ENCODE measurements at places on chromosomes 6 and 20.

DNA sequence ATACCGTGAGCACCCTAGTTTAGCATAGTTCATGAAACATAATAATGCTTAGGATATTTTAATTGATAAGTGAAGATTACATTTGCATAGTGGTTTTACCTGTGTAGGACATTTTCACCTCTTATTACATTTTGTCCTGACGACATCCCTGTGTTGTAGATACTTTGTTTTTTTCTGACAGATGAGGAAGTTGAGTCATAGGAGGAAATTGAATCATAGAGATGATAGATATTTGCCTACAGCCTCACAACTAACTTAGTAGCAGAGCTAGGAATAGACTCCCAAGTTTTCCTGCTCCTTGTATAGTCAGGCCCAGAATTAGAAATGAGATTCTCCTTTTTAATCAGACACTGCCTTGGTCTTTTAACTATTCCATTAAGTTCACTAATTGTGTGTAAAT, 100.5 kb upstream of the SUPT3H start:
- DNase-seq: peak; percentile 84

DNA sequence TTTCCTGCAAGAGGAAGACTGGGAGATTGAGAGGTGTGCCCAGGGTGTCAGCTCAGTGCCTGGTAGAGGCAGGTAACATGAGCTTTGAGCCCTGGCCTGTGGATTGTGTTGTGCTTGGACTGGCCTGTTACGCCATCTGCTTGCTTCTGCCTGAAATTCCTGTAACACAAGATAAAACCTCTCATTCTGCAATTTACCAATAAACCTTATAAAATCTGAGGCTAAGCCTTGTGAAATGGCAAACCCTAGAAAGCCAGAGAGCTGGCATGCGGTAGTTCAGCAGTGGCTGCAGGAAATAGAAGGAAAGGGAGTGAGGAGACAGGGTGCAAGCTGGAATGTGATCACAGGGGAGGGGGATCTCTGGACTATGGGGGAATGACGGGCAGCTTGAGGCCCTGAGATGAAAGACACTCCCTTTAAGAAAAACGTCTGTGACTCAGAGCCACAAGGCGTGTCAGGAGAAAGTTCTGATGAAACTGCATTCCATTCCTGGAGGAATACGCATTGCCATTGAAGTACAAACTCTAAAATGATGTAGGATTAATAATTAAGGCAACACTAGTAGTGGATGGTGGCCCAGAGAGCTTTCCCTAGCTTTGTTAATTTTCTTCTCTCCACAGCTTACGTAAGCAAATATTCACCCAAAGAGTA, 26.3 kb upstream of the TFAP2A start:
- DNase-seq: peak; percentile 97

DNA sequence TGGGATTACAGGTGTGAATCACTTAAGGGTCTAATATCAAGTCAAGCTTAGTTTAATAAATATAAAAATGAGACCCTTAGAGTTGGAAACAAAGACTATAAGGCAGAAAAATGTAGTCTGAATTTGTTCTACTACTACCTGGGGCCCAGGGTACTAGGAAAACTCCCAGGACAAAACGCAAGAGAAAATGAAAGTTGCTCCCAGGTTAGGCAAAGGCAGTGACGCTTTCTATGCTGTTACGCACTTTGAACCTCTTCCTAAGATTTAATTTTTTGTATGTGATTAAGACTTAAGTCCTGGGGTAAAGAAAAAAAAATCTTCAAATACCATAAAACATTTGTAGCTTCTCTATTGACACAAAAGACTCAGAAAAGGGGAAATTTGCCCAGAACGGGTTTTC, 17.3 kb downstream of the DSP start:
- no peak for DNase-seq

- DNase-seq: peak; percentile 48
Measured at GRCh38 chr6:68760941-68761676, 126.0 kb downstream of the ADGRB3 start.

GRCh38 chr6:34514112-34514511, 42.0 kb downstream of the SPDEF start:
- DNase-seq: no peak

- no peak for DNase-seq
Measured at GRCh38 chr20:2739042-2739398, 46.4 kb downstream of the EBF4 start.

GRCh38 chr6:105884426-105884825, 201.7 kb upstream of the PRDM1 start:
- no peak for DNase-seq

DNA sequence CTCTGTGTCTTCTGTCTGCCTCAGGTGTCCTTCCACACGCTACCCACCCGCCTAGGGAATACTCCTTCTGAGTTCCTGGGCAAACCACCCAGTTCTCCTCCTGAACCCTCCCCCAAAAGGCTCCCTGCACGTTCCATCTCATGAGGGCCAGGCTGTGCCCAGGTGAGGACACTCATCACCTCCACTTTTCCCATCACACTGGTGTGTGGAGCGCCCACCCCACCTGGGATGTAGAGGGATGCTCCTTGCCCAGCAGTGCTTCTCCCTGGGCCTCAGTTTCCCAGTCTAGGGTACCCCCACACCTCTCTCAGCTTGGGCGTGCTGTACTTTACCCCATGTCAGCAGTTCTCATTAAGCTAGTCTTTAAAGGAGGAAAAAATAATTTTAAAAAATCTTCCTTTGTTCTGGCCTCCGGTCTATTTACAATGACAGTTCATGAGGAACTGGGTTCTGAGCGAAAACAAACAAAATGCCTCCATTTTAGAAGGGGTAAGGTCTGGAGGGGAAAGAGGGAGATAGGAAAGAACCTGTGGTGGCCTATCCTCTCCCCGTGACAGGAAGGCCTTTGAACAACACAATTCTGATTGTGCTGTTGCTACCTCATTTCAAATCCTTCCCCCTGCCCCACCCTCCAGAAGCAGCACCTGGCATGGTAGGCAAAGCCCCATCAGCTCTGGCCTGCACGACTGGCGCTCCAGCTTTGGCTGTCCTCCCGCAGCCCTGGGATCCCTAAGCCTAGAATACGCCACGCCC, 1.7 kb upstream of the C20orf203 start:
- no peak for DNase-seq

GRCh38 chr6:26016963-26017631, 54.5 kb downstream of the TRIM38 start:
- no peak for DNase-seq

DNA sequence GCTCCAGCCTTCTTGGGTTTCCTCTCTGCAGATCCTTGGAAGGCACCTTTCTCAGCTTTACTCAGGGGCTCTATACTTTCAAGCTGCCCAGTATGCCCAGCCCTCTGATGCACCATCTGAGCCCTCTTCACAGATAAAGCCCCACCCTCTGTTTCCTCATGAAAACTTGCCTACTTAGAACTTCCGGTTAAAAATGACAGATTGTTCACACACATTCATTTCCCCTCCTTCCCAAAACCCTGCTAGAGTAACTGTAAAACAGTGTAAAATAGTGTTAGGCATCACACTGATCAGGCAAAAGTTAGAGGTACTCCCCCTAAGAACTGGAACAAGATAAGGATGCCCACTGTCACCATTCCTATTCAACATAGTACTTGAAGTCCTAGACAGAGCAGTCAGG, 14.0 kb upstream of the GCM1 start:
- DNase-seq: no peak

- DNase-seq: no peak
Measured at GRCh38 chr6:143060806-143061596, at the start of gene AIG1. AIG1 (plus strand) TSS chr6:143060889; CDS start chr6:143060926, 37 bp downstream.

- DNase-seq: peak; percentile 95
Measured at GRCh38 chr6:4125933-4126864, 9.2 kb downstream of the ECI2 start.

DNA sequence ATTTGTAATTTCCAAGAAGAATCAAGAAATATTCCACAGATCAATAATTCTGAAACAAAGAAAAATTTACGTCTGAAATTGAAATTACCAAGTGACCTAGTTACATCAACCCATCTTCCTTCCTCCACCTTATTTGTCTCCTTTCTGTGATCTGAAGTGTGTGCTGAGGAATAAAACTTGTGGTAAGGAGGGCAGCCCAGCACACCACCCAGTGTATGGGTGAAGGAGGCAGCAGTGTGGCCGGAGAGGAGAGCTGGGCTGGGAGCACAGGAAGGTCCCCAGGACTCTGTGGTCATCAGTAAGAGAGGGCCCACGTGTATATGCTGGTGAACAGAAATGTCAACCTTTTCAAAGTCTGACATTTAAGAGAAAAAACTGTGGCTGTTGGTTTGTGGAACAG, 11.3 kb upstream of the CCR6 start:
- DNase-seq: no peak

DNA sequence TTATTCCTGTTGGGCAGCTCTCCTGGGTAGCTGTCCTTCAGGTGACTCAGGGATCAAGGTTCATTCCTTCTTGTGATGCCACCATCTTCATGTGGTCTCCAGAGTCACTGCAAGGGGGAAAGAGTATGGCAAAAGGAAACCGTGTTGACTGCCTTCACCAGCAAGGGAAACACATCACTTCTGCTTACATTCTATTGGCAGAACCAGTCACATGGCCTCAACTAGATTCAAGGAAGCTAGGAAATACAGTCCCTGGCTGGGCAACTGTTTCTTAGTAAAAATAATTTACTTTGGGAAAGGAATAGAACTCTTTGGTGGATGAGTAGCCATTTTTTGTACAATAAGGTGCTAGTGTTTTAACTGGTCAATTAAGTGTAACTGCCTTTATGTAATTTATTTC, 5.3 kb downstream of the ANKRD6 start:
- DNase-seq: no peak
